ENCODE measurements at places on chromosomes 1 and 21.

- no peak for DNase-seq
Measured at GRCh38 chr1:228809621-228810394, 74.5 kb downstream of the RHOU start.

DNA sequence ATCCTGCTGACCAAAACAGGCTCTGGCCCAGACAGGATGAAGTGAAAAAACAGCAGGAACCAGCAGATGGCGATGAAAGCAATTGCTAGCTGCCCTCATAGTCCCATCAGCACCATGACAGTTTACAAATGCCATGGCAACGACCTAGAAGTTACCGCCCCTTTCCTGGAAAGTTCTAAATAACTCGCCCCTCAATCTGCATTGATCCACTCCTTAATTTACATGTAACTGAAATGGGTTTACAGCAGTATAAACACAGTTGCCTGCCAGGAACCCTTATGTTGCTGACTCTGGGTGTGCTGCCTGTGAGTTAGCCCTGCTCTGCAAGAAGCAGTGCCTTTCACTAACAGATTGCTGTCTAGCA lies 65.5 kb upstream of the CR1L start:
- no peak for DNase-seq

DNA sequence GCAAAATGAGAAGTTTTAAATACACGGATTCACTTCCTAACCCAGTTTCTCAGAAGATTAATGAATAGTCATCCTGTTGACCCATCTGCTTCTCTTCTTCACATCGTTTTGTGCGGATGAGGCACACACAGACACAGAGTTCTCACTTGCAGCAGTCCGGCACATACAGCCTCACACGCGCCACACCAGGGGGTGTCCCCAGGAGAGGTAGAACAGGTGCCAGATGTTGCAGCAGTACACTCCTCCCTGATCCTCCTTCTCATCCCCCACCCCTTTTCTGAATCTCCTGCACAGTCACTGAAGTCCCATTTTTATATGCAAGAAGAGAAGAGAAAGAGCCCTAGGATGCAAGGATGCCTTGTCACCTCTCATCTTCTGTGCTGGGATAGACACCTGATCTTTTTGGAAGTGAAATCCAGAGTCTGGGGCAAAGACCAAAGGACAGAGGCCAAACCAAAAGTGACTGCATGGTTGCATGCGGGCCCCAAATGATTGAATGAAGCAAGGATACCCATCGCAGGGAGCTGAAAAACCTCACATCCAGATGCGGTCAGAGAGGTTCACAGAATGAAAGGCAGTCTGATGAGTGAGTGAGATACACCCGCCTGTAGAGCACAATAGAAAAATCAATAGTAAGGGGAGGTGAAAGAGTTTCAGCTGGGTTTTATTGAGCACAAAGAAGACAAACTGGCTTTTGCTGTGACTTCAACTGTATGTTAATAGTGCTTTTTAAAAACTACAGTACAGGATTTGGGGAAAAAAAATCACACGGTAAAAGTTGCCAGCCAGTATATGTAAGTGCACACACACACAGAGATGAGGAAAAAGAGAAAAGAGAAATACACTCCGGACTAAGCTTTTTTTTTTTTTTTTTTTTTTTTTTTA lies 28.9 kb downstream of the PBX1 start:
- no peak for DNase-seq

DNA sequence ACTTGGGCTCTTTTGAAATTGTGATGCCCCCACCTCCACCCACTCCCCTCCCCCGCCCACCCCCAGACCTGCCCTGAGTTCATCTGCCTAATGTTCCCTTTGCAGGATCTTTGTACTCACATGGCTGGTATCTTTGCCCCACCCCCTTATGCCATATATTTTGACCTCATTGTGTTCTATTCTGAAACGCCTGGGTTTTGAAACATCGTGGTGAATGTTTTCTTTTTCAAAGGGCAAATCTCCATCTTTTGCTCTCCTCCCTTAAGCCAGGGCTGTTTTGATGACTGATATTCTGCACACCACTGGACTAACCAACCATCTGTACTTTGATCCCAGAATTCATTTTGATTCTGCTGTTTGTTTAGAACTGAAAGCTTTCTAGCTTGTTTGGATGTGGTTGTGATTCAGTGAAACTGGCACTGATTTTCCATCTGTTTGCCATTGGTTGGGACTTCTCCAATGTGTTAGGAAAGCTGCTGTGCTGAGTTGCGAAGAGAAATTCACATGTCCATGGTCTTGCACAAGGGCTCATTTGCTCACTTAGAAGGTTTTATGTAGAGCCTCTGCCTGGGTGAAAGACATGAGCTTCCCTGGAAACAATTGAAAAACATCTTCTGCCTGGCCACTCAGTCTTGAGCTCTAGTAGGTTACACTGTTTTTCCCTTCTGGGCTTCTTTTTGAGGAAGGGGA lies 16.5 kb downstream of the SMAP2 start:
- DNase-seq: no peak

DNA sequence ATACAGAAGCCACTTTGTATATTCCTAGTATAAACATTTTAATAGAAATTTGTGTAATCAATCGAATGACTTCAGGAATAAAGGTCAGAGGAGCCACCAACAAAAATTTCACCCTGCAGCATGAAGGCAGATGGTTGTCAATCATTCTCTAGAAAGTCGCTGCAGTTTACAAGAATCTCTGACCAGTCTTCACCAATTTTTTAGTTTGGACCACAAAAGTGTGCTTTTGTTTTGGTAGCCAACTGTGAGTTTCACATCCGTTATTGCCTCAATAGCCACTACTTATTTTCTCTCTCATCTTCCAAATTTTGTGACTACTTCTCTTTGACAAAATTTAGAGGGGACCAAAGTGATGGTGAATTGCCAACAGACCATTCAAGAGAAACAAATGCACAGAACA lies 1155.6 kb downstream of the AMY1C start:
- DNase-seq: no peak

DNA sequence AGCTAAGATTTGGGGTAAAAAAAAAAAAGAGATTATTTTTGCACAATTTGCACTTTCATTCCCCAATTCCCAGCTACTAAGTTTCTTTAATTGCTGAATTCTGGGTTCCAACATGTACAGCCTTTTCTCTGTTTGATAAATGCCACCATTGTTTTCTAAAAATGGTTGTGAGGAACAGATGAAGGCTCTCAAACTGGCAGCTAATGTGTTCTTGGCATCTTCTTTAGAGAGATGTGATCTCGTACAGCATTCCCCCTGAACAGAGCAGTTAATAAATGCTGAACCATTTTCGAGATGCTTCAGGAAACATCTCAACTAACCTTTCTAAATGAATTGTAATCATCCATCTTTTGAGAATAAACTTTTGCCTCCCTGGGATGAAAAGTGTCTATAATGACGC lies 107.9 kb upstream of the DYNLT5 start:
- DNase-seq: no peak

DNA sequence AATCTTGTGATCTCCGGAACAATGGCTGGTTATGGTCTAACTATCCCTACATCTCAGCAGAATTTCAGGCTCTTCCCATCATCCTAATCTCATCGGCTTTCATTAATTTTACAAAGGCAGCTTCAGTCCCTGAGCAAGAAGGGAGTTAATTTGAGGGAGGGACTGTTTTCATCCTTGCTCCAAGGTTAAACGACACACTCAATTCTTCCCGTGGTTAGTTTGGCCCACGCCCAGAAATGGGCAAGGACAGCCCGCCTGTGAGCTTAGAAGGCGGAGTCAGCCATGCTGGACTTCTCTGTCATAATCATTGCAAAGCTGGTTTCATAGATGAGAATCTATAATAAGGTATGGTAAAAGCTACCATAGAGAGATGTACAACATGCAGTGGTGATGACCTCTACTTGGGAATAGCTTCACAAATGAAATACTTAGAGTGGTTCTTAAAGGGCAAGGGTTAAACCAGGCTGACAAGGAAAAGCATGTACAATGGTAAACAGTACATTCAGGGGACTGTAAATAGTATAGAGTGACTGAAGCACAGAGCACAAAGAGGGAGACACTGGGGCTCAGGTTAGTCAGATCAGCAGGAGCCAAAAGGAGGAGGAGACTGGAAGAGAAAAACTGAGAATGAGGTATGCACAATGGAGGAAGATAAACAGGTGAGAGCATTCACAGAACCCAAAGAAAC lies 108.8 kb downstream of the SMYD3 start:
- DNase-seq: no peak

- DNase-seq: no peak
Measured at GRCh38 chr1:38045401-38046332, 926 bp downstream of the POU3F1 start.

DNA sequence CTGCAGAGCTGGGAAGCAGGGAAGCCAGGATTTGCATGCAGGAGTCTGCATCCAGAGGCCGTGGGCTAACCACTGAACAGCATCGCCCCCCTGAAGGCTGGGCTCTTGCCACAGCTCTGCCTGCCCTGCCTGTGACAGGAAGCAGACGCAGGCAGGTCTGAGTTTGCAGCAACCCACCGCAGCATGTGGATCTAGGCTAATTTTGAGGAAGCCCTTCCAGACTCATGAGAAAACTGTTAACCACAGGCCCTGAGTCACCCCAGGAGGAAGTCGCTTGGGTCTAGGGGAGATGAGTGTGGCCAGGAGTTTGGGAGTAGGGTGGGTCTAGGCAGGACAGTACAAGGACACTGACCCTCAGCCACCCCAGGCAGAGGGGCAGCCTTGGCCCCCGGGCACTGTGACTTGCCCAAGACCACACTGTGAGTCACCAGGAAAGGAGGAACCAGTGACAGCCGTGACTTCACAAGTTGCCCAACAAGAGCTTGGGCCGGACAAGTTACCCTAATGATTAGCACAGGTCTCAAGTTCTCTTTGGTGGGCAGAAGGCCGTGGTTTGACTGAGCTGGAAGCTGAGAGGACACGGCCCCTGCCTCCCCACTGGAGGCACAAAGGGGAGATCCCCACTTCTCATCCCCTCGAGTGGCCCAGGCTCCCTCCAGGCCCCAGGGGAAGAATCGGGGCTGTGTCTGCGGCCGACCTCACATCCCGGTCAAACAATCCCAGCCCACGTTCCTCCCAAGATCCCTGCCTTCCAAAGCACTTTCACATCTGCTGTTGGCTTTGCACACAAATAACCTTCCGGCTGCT lies 826 bp downstream of the LAPTM5 start:
- peak; percentile 49 for DNase-seq

Measured in stimulated activated CD8-positive, alpha-beta memory T cell treated with anti-CD3 and anti-CD28 coated beads, Interleukin-15, amount 100 ng/mL, for 1 hour (primary cell).